ENCODE measurements at places on chromosomes 13 and 19.

GRCh38 chr13:25902455-25902854, 149.4 kb downstream of the SHISA2 start:
- DNase-seq, result no peak

DNA sequence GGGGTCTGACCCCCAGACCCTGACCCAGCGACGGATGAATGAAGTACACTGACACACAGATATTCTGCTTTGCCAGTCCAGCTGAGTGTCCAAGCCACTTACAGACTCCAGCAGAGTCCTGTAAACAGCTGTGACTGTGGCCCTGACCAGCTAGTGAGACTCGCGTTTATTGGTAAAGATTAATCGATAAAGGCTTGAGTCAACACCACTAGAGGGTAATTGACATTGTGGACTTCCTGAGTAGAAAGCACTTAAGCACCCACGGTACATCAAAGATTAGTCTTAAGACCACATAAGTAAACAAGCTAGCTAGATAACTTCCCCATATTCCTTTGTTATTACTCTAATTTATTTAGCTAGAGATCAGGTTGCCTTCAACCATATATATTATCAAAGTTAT, 146.0 kb downstream of the OXGR1 start:
- DNase-seq, result no peak

DNA sequence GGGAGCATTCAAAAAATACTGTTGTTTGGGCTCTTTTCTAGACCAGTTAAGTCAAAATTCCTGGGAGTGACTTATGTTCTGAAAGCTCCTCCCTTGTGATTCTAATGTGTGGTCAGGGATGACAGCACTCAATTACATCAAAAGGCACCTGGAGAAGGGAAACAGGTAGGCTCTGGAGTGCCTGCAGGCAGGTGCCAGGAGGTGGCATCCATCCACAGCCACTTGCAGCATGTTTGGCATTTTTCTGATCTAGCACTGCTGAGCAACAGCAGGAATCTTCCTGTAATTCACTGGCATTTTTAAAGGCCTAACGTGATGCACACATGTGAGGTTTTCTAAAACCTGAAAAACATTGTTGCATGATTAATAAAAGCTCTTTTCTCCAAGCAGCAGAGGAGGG, 94.6 kb downstream of the CCNA1 start:
- no peak for DNase-seq

- no peak for DNase-seq
These were observed 7.8 kb downstream of the CPB2 start for GRCh38 chr13:46097015-46097414.

- no peak for DNase-seq
These were observed 949 bp upstream of the ZNF260 start for GRCh38 chr19:36528921-36529518.

Measured in MV-4-11 (cell line).